ENCODE measurements at places on chromosomes 7 and 10. TPM values are rescaled to one million over a fixed set of nuclear protein-coding genes. Genes with fewer than 3 reads are reported as not detected.
A peak's percentile ranks its signal among the peaks of the same experiment; 100 is the strongest.

DNA sequence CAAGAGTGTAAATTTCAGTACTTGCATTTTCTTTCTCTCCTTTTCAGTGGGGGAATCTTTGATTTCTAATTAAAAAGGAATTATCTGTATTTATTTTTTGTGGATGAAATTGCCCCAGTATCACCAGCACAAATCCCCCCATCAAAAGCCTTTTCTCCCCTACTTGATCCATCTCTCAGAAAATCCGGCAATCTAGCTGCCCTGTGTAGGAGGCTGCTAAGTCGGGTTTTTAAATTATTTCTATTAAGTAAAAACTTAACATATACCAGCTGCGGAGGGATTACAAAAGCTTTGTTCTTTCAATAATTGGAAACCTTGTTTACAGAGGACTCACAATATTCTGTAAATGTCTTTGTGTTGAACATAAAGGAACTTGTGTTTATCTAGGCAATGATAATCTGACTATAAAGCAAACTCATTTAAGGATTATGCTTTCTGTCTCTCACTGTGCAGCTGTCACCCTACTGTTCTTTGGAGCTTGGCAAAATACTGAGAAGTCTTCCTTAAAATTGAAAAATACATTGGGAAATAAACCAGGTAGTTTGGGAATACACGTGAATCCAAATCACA, 177.4 kb upstream of the PRR15 start:
- DNase-seq, result no peak

GRCh38 chr7:89928451-89928850, 225.8 kb upstream of the STEAP1 start:
- no peak for DNase-seq

- no peak for DNase-seq
These were observed 359.6 kb upstream of the MEOX2 start for GRCh38 chr7:16046041-16046440.

GRCh38 chr10:132444877-132445351, 47.9 kb downstream of the PWWP2B start:
- DNase-seq, result no peak

DNA sequence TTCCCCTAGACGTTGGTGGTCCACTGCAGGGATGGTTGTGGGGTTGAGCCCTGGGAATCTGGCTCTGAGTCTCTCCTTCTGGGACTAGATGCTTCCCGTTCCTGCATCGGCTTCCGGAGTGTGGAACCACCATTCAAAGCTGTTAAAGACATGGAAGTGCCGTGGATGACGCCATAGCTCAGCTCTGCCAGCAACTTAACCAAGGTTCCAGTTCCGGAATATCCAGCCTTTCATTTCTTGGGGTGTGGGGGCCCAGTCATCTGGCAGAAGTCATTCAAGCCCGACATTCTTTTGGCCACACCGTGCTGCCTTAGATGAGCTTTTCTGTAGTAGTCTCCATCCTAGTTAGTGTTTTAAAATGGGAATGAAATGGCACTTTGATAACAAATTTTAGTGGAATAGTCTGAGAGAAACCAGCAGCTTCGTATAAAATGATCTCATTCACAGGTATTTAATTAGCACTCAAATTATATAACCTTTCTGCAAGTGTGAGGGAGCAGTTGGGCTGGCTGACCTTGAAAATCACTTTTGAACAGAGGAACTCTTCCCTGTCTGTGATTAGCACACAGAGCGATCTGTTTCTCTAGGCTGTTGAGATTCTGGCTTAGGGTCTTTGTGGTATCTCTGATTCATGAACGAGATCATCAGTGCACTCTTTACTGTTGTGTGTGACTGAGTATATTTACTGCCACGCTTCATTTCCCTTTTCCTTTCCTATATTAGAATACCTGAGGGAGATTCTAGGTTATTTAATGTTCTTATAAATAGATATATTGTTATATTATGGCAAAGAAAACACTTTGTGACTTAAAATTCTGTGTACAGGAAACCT, 19.9 kb downstream of the LMTK2 start:
- DNase-seq, result no peak

GRCh38 chr7:27212497-27213432, 12.9 kb upstream of the HOXA13 start:
- DNase-seq, result peak; percentile 44

DNA sequence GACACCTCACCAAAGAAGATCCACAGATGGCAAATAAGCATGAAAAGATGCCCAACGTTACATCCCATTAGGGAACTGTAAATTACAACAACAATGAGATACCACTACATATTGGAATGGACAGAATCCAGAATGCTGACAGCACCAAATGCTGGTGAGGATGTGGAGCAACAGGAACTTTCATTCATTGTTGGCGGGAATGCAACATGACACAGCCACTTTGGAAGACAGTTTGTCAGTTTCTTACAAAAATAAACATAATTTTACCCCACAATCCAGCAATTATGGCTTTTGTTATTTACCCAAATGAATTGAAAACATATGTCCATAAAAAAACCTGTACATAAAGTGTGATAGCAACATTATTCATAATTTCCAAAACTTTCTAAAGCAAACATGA, 176.8 kb downstream of the C7orf25 start:
- no peak for DNase-seq

GRCh38 chr7:130141884-130142653, 63.1 kb downstream of the TMEM209 start:
- DNase-seq, result no peak

- DNase-seq, result no peak
These were observed 126.2 kb upstream of the LRRN3 start for GRCh38 chr7:110964775-110965174.

DNA sequence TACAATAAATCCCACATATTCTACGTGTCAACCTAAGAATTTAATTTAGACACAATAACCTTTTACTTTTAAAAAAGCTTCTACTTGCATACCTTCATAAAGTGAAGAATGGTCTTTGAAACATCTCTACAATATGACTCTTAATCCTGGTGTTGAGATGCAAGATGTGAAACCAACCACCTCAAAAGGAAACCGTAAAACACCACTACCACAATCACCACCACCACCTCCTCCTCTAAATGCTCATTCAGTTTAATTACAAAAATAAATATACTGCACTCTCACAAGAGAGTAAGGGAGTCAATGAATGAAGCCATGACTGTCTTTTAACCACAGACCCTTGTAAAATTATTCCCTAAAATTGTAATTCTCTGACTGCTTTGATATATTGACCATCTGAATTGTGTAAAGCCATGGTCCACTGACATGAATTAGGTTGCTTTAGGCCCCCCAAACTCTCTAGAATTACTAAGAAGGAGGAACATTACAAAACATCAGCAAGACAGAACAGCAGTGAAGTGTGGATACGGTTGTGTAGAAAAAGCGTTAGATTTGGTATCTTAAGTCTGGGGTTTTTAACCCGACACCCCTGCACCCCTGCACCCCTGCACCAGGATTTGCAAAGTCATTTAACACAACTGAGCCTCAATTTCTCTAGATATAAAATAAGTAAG, 171.4 kb downstream of the SFMBT2 start:
- no peak for DNase-seq

DNA sequence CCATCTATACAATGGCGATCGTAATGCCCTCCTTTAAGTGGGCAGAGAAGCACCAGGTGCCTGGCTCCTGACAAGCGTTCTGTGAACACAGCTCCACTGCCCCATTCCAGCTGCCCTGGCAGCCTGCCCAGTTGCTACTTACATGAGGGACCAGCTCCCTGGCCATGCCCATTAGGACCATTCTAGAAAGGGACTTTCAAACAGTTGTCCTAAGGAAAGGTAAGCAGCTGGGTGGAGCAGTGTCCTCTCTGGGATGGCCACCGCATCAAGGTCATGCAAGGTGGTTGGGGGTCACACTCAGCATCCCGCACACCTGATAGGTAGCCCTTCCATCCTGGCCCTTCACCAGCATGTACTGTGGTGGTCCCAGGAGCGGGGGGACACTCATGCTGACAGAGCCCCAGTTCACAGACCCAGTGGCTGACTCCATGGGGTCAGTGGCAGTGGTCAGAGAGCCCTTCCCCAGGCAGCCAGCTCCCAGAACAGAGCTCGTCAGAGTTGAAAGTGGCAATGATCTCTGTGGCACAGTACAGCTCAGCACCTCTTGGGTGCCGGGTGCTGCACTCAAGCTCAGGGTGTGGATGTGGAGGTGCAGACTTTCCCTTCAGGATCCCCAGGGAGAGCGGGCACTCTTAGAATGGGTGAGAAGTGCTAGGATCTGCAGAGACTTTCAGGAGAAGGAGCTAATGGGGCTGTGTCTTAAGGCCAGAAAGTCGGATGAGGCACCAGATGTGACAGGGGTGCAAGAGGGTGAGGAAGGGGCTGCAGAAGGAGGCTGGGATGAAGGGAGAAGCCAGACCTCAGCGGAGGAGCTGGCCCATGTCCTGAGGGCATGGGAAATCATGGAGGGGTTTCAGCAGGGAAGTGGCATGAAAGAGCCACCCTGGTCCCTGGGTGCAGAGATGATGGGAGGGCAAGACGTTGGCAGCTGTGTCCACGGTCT, 10.9 kb downstream of the MMRN2 start:
- no peak for DNase-seq

GRCh38 chr10:30219971-30220751, 128.9 kb downstream of the MTPAP start:
- no peak for DNase-seq

DNA sequence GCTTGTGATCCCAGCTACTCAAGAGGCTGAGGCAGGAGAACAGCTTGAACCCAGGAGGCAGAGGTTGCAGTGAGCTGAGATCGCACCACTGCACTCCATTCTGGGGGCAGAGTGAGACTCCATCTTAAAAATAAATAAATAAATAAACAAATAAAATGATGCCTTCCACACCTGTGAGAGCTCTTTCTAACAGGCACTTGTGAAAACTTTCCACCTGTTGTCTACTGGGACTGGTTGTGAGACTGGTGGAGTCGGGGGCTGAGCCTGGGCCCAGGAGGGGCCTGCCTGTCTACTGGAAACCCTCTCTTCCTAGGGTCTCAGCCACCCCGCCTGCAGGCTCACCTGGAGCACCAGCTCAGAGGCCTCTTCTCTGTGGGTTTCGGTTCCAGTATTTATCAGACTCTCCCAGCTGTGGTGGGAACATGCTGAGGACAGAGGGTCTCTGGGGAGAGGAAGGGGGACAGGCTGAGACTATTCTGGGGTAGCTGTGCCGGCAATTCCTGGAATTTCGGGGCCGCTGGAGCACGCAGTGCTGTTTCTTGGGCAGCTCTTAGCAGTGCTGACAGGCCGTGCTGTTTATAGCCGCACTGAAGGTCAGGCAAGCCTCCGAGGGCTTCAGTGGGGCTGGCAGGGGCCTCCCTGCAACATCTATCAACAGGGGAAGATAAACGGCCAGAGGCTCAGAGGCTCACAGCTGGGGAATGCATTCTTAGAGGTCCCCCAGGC, 3.8 kb downstream of the LDB3 start:
- peak; percentile 47 for DNase-seq

DNA sequence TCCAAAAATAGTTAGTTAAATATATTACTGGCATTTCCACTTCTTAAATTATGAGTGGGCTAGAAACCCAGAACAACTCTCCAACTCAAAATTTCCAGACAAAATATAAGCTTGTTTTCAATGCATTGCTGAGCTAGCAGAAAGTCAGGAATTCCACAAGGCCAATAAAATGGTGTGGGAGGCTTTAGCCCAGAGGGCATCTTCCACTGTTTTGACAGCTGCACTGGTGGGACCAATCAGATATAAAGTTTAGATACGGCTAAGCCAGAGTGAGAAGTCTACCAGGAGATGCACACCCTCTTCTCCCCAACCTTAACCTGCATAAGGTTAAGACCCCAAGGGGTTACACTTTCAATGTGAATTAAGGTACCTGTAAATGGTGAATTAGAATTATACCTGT, 76.6 kb downstream of the AMPH start:
- DNase-seq, result no peak

- DNase-seq, result no peak
These were observed 27.4 kb upstream of the INPP5A start for GRCh38 chr10:132510174-132510611.

DNA sequence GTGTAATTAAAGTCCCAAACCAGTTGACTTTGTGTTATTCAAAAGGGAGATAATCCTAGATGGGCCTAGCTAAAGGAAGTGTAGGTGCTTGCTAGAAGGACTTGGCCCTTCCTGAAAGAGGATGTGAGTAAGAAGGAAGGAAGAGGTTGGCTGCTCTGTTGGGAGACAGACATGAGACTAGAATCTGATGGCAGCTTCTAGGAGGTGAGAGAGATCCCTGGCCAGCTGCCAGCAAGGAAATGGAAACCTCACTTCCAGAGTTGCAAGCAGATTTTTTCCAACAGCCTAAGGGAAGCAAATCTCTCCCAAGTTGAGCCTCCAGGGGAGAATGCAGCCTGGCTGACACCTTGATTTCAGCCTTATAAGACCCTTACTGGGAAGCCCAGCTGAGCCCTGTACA, 368.4 kb upstream of the ZMIZ1 start:
- DNase-seq, result peak; percentile 24

DNA sequence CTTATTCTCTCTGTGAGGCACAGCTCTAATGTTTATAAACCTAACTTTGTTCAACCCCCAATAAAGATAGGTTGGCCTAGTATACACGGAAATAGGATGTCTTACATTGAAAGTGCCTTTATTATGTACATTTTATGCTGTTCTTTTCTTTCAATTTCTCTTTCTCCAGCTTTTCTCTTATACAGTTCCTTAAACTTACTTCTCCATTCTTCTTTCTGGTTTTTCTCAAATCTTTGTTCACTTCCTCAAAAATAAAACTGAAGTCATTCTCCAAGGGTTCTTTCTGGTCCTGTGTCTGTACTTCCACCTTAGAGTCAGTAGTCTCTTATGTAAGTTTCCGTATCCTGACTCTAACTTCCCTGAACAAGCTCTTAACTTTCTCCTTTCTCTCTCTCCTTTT, 29.2 kb upstream of the NAMPT start:
- peak; percentile 10 for DNase-seq

The PRLHR gene
- not detected for polyA plus RNA-seq

The ACHE gene
- polyA plus RNA-seq, result 11.2 TPM

The THAP5 gene
- polyA plus RNA-seq, result 10.1 TPM

The PNLIPRP1 gene
- polyA plus RNA-seq, result 2.7 TPM

The GHRHR gene
- not detected for polyA plus RNA-seq

The HABP2 gene
- polyA plus RNA-seq, result 0.89 TPM

The TECPR1 gene
- polyA plus RNA-seq, result 9.2 TPM

The AGAP9 gene
- 81.2 TPM for polyA plus RNA-seq

The PRSS37 gene
- not detected for polyA plus RNA-seq
